ENCODE measurements at places on chromosomes 5 and 9.

- no peak for DNase-seq
These were observed 563.9 kb upstream of the TLE4 start for GRCh38 chr9:79007701-79008483.

DNA sequence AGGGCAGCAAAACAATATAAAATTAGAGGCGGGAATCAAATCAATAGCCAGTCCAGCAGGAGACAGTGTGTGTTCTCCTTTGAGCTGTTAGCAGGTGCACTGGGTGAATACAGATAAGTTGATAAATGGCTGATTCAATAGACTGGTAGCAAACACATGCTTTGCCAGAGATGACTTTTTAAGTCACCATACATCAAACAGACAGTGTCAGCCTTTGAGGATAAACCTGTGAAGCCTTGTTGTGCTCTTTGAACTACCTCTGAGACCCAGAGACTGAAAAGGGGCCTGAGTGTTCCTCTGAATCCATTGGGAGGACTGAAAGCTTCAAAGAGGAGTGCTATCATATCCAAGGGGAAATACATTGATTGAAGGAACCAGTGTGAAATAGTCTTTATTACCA lies 301.9 kb downstream of the RASEF start:
- no peak for DNase-seq

- DNase-seq: no peak
These were observed 50.5 kb upstream of the AGXT2 start for GRCh38 chr5:35098214-35098613.

- no peak for DNase-seq
These were observed 274.3 kb downstream of the GAS1 start for GRCh38 chr9:86672966-86673365.

GRCh38 chr5:79521156-79521555 lies 7.2 kb upstream of the HOMER1 start:
- DNase-seq: no peak

GRCh38 chr9:5488221-5489008 lies 21.9 kb upstream of the PDCD1LG2 start:
- peak; percentile 40 for DNase-seq

DNA sequence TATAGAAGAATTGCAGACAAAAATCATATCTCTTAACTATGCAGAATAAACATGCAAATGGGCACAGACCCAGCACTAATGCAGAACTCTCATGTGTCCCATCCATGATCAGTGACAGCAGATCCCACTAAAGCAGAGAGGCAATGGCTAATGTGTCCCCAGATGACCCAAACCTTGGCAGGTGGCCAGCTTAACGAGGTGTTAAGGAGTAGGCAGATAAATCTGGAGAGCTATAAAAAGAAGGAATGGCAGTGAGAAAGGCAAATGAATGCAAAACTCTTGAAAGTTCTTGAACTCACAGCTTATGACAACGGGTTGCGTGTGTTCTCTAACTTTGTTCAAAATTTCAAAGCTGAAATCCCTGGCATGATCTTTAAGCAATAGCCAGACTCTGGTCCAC lies 265.4 kb downstream of the RASEF start:
- DNase-seq: no peak

DNA sequence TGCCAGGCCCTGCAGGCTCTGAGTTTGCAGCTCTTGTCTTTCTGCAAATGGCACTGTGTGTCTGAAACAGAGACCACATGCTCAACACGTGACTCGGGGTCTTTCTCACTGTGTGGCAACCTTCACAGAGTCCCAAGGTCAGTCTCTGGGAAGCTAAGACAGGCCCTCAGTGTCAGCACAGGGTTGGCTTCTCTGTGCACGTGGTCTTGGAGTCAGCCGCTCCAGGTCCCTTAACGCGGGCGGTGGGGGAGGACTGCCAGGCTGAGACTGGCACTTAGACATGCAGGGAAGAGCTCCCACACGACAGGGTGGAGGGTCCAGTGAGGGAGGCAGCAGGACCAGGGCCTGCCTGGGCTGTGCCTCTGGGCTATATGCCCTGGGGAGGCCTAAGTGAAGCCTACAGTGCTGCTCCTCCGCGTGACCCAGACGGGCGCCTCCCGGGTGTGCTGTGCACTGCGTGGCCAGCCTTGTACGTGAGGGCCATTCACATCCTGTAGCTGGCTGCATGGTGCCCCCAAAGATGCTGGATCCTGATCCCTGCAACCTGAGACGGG lies 76.8 kb downstream of the ADAMTS2 start:
- DNase-seq: no peak

DNA sequence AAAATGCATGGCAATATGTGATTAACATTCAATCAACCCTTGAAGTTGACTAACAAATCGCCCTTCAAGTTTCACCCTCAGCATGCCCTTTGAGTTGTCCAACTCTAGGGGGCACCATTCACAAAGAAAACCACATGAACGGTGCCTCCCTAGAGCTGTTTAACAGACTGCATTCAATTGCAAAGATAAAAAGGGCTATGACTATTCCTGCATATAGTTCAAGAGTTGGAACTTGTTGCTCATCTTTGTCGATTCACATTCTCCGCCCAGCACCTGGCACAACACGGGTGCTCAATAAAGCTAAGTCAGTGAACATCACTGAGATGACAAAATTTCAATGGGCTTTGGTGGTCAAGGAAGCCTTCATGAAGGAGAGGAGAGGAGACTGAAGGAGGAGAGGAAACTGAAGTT lies 69.6 kb upstream of the SLC30A5 start:
- DNase-seq: peak; percentile 53

- DNase-seq: no peak
These were observed 247.5 kb downstream of the ADAMTSL1 start for GRCh38 chr9:18721267-18721994.

DNA sequence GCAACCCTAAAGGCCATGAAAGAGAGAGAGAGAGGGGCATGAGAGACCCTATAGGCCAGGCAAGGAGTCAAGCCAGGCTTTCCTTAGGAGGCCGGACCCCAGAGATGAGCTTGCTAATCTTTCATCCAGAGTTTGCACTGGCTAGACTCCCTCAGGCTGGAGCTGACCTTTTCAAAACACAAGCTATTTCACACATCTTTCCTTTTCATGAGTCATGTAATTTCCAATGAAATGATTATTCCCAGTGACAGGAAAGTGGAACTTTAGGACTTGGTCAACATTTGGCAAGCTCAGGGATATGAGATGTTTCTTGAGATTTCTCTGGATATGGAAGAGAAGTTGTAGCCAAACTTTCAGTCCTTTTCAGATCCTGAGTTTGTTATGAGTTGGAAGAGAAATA lies 117.7 kb downstream of the TARS1 start:
- peak; percentile 7 for DNase-seq
